Lung (tissue), 17 donors: ENCODE measurements at places on chromosomes 11 and 22.
A peak's percentile ranks its signal among the peaks of the same experiment; 100 is the strongest.

DNA sequence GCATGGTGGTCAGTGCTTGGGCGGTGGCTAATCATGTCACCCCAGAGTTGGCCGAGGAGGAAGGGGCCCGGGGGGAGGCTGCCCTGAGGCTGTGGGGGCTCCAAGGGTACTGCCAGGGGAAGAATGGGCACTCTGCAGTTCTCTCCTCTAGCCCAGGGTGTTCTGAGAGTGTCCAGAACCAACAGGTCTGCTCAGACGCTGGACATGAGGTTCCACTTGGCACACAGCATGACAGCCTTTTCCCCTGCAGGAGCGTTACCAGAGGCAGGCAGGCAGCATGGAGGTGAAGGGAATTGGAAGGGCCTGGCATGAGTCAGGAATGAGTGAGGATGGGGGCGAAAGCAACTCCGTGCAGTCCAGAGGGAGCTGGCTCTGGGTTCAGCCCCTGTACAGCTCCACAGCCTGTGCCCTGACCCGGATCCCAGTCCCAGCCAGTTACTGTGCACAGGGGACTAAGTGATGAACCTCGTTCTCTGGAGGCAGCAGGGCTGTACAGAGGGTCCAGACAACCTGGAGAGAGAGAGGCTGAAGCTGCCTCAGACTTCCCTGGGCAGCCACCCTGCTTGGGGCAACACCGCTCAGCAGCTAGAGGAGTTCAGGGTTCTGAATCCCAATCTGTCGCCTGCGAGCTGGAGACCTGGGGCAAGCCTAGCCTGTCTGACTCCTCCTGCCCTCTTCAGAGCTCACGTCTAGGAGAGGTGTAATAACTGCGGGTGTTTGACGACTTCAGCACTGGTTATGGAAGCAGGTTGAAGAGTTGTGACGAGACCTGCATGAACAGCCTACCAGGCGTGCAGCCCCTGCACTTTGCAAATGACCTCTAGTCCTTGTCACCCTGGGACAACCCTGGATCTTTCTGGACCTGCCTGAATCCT lies 14.7 kb upstream of the TUB start:
- DNase-seq: no peak

DNA sequence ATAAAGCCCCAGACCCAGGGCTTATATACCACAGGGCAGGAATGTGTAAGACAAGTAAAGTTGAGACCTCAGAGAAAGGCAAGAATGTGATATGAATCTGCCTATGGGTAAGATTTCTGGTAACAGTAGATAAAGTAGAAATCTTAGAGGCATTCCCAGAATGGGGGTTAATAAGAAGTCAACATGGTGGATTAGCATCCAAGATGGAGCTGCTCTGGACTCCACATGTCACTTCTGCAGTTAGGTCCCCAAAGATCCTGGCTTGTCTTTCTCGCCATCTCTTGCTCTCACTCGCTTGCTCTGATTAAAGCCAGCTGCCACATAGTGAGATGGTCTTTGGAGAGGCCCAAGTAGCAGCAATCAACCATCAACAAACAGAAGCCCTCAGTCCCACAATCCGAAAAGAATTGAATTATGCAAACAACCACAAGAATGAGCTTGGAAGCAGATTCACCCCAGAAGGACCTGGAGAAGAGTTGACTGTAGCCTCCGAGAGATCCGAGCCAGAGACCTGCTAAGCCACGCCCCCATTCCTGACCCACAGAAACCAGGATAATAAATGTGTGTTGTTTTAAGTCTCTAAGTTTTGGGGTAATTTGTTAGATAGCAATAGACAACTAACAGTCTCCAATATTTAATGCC lies 5.4 kb upstream of the C11orf86 start:
- no peak for DNase-seq

DNA sequence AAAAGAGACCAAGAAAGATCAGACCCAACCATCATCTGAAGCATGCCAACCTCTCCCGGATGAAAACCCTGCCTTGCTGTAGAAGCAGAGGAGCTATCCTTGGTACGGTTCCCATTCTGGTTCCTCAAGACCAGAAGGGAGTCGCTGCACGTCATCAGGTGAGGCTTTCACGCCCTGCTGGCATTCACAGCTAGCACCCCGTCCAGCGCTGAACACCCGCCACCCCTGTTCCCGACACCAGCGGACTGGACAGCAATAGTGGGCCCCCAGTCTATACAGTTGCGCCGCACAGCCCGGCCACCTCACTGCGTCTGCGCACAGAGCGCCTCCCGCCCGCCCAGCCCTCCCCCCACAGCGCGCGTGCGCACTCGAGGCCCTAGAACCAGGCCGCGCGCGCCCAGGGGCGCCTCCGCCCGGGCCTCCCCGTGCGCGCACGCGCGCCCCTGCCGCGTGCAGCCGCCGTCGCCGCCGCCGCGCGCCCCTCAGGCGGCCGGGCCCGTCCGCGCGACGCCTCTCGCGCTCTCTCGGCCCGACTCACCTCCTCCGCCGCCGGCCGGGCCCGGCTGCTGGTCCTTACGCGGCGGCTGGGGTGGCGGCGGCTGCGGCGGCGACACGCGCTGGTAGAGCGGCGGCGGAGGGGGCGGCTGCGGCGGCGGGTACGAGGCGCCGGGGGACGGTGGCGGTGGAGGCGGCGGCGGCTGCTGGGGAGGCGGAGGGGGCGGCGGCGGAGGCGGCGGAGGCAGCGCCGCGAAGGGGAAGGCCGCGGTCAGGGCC lies 706 bp downstream of the SF1 start:
- DNase-seq: peak; percentile 93

DNA sequence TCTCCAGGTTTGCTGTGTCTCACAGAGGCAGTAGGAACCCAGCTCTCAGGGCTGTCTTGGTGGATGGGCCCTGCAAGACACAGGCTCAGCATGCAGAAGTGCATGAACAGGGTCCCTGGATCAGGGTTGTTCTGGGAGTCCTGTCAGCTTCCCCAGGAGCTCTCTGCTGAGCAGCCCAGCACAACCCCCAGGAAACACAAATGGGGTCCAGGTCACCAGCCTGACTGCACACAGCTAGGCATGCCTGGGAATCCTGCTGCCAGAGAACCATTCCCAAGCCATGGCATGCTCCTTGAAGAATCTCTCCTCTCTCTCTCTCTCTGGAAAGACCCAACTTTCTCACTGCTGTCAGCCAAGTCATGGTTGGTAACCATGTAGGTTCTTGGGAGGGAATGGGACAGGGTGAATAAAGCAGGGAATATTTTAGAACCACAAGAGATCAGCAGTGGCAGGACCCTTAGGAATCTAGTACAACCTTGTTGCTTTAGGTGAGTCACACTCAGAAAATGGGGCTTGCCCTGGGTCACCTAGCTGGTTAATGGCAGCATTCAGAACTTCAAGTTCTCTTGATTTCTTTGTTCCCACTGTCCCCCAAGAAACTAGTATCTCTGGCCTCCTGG lies 21.4 kb downstream of the TUB start:
- no peak for DNase-seq

- no peak for DNase-seq
Measured at GRCh38 chr11:44573333-44573732, 7.9 kb downstream of the CD82 start.

DNA sequence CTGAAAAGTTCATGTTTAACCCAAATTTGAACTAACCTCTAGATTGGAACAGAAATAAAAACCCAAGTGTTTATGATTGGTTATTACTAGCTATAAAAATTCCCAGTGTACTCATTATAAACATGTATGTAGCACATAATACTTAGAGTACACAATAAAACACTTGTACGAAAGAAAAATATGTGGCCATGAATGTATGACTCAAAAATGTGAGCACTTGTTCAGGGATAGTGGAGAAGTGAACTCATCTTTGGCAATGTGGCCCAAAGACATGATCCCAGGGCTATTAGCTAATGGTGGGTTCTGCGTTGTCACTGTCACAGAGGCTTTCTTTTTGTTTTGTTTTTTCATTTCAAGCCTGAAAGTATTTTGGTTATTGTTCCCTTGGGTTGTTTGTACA lies 72.0 kb downstream of the PPFIBP2 start:
- DNase-seq: no peak

- DNase-seq: no peak
Measured at GRCh38 chr11:11313426-11313825, 39.6 kb downstream of the CSNK2A3 start.

DNA sequence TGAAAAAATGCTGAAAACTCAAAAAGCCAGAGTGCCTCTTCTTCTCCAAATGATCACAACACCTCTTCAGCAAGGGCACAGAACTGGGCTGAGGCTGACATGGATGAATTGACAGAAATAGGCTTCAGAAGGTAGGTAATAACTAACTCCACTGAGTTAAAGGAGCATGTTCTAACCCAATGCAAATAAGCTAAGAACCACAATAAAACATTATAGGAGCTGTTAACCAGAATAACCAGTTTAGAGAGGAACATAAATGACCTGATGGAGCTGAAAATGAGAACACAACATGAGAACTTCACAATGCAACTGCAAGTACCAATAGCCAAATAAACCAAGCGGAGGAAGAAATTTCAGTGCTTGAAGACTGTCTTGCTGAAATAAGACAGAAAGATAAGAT lies 9.2 kb downstream of the OR56B4 start:
- no peak for DNase-seq

GRCh38 chr22:36790648-36791047 lies 14.7 kb upstream of the IFT27 start:
- DNase-seq: no peak

- DNase-seq: no peak
Measured at GRCh38 chr11:46444305-46444704, 52.7 kb upstream of the CHRM4 start.

DNA sequence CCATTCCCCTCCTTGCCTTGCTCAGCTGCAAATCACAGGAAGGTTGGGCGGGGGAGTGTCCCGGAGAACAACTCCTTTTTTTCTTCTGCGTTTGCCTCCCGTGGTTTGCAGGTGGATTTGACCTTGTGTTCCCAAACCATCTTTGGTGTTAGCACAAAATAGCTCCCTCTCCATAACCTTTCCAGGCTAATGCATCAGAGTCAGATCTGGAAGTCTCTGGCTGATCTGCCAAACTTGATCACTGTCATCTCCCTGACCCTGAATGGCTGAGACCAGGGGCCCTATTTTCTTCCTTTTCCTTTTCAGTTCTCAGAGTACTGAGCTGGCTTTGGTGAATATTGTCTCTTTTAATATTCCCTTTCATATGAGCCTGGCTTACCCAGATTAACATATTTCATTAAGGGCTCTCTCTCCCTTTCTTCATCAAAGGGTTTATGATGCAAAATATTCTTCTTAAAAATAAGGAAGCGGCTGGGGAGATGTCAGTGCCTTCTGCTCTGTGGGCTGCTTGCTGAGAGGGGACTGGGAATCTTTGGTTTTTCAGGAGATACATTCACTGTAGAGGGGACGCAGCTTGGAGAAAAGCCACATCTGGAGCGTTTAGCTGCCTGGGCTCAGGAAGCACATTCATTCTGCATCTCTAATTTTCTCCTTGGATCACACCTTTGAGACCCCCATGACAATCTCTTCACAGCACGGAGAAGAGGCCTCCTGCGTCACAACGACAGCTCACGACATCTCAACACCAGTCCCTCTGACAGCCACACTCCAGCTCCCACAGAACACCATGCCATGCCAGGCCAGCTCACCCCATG lies 148.3 kb downstream of the CEP164 start:
- no peak for DNase-seq

- DNase-seq: no peak
Measured at GRCh38 chr11:88151709-88152265, 23.5 kb downstream of the RAB38 start.

GRCh38 chr11:69560141-69560790 lies 78.8 kb downstream of the LINC01488 start:
- no peak for DNase-seq

DNA sequence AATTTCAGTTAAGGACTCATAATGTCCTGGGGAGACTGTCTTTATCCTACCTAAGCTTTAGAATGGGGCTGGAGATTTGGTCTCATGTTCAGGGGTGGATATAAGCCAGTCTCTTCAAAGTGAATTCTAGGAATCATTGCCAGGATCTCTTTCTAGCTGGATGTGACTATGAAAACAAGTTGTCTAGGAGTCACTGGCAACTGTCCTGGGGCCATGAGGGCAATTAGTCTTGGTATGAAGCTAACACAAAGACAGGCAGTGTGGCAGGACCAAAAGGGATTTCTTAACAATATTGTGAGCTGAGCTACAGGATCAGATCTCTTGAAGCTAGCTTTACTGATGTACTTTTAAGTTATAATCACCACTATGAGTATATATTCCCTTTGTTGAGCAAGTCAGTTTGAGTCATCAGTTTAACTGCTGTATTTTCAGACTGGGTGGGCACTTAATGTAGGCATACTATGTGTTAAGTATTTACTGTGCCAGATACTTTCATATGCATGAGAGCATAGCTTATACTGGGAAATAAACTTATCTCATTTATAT lies 390.0 kb upstream of the CCDC90B start:
- no peak for DNase-seq

DNA sequence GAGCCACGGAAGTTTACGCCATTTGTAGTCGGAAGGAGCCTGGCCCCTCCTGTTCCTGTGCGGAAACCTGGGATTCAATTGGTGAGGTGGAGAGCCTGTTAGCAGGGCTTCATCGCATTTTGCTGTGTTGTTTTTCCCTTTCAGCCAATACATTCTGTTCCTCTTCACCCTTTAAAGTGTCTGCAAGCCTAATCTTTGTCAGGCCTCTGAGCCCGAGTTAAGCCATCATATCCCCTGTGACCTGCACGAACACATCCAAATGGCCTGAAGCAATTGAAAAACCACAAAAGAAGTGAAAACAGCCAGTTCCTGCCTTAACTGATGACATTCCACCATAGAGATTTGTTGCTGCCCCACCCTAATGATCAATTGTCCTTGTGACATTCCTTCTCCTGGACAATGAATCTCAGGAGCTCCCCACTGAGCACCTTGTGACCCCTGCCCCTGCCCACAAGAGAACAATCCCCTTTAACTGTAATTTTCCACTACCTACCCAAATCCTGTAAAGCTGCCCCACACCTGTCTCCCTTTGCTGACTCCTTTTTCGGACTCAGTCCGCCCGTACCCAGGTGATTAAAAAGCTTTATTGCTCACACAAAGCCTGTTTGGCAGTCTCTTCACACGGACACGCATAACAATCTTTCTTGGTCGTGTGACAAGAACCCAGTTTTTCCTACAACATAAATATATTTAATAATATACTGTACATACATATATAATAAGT lies 37.1 kb upstream of the MMP12 start:
- no peak for DNase-seq

GRCh38 chr11:40186437-40187263 lies 1272.8 kb downstream of the LRRC4C start:
- DNase-seq: peak; percentile 43

- no peak for DNase-seq
Measured at GRCh38 chr11:69983897-69984438, 94.1 kb upstream of the ANO1 start.

- DNase-seq: no peak
Measured at GRCh38 chr22:39282645-39283321, 36.6 kb downstream of the RPL3 start.

- no peak for DNase-seq
Measured at GRCh38 chr11:93219440-93219839, 21.6 kb upstream of the SLC36A4 start.

DNA sequence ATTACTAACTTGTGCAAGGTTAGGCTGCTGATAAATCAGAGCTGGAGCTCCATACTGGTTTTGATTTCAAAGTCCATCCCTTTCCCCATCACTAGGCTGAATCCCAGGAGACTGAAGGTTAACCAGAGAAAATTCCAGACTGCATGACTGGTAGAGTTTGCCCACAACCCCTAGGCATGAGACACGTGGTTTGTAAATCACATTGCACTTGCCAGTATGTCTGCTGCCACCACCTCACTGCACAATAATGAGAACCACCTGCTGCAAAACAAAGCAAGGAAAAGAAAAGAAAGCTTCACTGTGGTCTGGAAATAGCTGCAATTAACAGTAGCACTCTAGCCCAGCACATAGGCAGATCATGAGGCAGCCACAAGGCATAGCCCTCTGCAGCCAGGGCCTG lies 67.6 kb upstream of the NTM start:
- DNase-seq: no peak
